Stimulated activated CD4-positive, alpha-beta T cell treated with anti-CD3 and anti-CD28 coated beads, Interleukin-15, amount 100 ng/mL, for 1 hour (primary cell): ENCODE measurements at places on chromosomes 1 and 21.
A peak's percentile ranks its signal among the peaks of the same experiment; 100 is the strongest.

DNA sequence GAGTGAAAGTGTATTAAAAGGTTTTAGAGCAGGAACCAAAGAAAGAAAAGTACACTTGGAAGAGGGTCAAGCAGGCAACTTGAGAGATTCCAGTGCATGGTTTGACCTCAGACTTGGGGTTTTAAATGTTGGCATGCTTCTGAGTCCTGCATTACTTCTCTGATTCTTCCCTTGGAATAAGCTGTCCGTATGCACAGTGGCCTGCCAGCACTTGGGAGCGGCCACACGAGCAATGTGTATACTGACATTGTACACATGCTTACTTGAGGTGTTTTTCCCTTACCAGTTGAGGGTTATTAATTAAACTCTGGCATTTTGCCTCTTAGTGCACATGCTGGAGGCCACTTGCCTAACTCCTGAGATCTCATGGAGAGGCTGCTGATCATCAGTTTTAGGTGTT lies 786.6 kb upstream of the RGS18 start:
- DNase-seq = no peak

DNA sequence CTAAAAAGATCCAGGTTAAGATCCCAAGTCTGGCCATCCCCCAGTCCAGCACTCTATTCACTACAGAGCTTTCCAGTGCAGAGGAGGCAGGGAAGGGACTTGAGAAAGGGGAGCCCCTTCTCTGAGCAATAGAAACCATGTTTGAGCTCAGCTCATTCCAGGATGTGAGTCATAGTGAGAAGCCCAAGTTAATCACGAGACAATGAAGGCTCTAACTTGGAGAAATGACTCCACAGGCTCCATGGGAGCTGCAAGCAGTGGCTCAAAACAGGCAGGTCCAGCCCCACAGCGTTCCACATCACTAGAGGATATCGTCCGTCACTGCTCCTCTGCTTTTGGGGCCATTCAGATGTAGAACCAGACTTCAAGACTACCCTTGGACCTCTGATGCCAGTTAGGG lies 59.1 kb downstream of the CAMK2N1 start:
- DNase-seq = no peak

- DNase-seq = no peak
These were observed 42.3 kb downstream of the CD247 start for GRCh38 chr1:167476061-167476460.

DNA sequence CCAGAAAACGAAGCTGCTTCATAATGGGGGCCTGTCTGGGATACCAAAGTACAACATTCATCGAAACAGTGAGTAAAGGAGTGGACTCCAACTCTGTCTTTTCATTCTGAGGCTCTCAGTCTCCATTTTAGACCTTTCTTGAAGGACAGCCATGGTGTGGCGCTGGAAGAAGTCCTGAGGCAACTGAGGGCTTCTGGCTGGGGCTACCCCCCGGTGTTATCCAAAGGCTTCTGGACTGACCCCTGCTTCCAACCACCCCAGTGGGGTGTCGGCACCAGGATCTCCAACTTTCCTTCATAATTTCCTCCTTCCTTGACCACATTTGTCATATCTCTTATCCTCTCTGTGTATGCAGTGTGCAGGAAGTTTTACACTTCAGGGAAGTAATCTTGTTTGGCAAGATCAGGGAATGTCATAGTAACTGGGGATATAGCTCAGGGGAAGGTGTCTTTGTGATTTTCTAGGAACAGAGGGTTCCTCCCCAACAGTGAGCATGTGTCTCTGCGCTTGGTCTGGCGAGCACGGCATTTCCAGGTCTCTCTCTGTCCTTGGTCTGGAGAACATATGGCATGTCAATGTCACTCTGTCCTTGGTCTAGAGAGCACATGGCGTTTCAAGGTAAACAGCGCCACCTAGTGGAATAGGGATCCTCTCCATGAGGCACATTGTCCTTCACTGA lies 19.4 kb upstream of the BSDC1 start:
- no peak for DNase-seq

GRCh38 chr1:219797009-219797408 lies 131.3 kb downstream of the SLC30A10 start:
- DNase-seq = no peak

- no peak for DNase-seq
These were observed 14.7 kb downstream of the METTL18 start for GRCh38 chr1:169779970-169780369.

GRCh38 chr1:19436716-19437476 lies 48.4 kb downstream of the CAPZB start:
- DNase-seq = no peak

GRCh38 chr1:7110321-7110720 lies 325.1 kb downstream of the CAMTA1 start:
- DNase-seq = no peak

GRCh38 chr1:33836911-33837310 lies 27.0 kb upstream of the HMGB4 start:
- DNase-seq = no peak

GRCh38 chr1:111656086-111657017 lies 36.8 kb downstream of the RAP1A start:
- DNase-seq = no peak

- no peak for DNase-seq
These were observed 4.4 kb downstream of the ACBD3 start for GRCh38 chr1:226181996-226182714.

GRCh38 chr21:36310016-36310415 lies 10.0 kb upstream of the MORC3 start:
- no peak for DNase-seq

GRCh38 chr1:1358433-1359271 lies at the start of gene MXRA8:
MXRA8 (minus strand) TSS chr1:1358555; CDS start chr1:1358504, 51 bp downstream.
- no peak for DNase-seq

GRCh38 chr1:201213926-201214325 lies 23.3 kb downstream of the IGFN1 start:
- no peak for DNase-seq

DNA sequence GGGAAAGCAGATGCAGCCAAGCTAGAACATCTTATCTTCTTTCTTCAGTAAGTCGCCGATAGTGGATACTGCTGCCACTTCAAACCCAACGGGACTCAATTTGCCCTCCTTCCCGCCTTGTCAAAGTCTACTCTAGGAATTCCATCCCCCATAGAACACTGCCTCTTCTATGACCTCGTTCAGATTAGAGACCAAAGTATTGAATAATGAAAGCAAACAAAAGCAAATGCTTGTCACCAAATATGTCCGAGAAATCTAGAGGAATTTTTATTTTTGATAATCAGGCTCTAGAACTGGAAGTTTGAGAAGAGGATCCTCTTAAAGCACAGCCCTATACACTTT lies 853 bp upstream of the RRAGC start:
- DNase-seq = no peak

- no peak for DNase-seq
These were observed 378 bp downstream of the ANKRD65 start for GRCh38 chr1:1420654-1421141.

GRCh38 chr1:112687785-112688496 lies 13.5 kb downstream of the MOV10 start:
- no peak for DNase-seq

- no peak for DNase-seq
These were observed 4.5 kb downstream of the ZBED6 start for GRCh38 chr1:203799971-203800370.

GRCh38 chr1:4975856-4976255 lies 321.4 kb downstream of the AJAP1 start:
- DNase-seq = no peak

- no peak for DNase-seq
These were observed 786 bp downstream of the RPL5 start for GRCh38 chr1:92832537-92833114.

GRCh38 chr1:248821101-248821500 lies 4.6 kb downstream of the SH3BP5L start:
- DNase-seq = no peak

GRCh38 chr21:15293240-15293639 lies 228.4 kb upstream of the NRIP1 start:
- no peak for DNase-seq

DNA sequence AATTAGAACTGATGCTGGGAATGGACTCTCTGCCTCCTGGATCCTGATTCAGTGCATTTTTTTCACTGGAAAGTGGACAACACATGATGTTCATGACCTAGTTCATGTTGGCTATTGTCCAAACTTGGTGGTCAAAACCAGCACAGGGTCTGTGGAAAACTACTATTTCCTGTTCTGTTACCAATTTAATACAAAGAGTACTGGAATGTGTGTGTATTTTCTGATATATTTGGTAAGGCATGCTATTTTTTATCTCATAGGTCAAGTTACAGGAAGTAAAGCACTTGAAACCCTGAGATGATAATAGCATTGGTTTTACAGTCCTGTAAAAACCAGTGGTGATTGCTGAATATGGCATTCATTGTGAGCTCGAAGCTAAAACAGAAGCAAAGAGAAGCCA lies 89.9 kb downstream of the SGIP1 start:
- DNase-seq = no peak

- no peak for DNase-seq
These were observed at the start of gene GBP1 for GRCh38 chr1:89065079-89065868. GBP1 (minus strand) TSS chr1:89065208; CDS start chr1:89063234, 1,974 bp downstream.

GRCh38 chr1:200901796-200902444 lies 7.2 kb downstream of the INAVA start:
- no peak for DNase-seq

DNA sequence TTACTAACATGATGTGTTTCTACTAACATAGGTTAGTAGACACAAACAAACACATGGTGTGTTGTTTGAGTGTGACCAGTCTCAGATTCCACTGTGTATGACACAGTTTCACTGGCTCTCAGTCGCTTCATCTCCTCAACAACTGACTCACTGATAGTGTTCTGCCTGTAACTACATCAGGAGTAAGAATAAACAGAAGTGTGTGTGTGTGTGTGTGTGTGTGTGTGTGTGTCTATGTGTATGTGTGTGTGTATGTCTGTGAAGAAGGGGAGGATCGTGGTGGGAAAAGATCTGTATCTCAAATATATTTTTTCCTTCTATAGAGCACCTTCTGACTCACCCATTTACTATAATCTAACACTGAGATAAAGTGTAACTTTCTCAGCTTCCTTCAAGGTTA lies 391.0 kb downstream of the PTPRC start:
- no peak for DNase-seq

DNA sequence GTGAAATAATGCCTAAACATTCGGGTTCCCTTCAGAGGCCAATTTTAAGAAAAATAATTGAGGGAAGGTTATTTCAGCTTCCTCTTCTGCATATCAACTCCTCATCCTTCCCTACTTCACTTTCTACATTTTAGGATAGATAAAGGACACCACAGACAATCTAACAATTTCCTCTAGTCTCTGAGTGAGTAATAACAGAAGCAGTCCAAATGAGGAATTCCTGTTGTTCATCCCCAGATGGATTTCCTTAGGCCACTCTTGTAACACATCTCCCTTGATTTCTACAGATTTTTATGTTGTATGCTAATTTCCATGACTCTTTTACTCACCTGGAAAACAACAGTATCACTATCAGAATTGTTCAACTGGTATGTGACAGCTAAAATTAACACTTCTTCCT lies 87.7 kb upstream of the LYPLAL1 start:
- no peak for DNase-seq

DNA sequence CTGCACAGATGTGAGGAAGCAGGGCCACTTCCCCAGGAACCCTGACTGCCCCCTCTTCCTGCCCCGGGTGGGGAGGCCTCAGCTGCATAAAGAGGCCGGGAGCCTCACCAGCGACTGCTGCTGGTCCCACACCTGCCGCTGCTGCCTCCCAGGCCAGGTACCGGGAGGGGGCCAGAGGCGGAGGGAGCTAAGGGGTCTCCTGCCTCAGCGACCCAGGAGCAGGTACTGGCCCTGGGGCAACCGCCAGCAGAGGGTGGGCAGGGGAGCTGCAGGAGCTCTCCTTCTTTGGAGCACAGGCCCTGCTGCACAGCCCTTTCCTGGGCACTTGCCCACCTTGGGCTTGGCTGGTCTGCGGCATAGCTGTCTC lies 6.8 kb downstream of the GJC2 start:
- no peak for DNase-seq

GRCh38 chr1:28248273-28249012 lies 10.9 kb upstream of the SESN2 start:
- DNase-seq = peak; percentile 63

GRCh38 chr1:22323141-22323845 lies 128.4 kb upstream of the ZBTB40 start:
- no peak for DNase-seq

DNA sequence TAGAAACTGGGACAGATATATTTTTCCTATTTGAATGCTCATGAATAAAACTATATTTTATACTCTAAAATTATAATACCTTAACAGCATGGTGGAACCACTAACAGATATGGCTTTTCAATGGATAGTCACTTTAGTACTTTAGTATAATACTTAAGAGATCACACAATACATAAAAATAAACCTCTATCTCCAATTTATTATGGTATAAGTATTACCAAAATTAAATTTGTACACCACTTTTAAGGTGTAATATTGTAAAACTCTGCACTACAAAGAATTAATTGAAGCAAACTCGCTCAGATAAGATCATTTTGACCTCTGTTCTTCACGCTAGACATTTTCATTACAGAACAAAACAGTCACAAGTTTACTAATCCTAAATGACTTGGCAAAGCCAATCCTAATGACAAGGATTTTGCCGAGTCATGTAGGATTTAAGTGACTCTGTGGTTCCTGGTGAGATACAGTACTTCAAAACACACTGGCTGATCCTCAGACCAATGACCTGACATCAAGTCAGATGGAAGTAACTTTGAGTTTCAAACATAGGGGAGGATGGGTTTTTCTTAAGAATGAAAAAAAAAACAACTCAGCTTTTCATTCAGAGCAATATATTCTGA lies 200.6 kb downstream of the SMYD3 start:
- no peak for DNase-seq

DNA sequence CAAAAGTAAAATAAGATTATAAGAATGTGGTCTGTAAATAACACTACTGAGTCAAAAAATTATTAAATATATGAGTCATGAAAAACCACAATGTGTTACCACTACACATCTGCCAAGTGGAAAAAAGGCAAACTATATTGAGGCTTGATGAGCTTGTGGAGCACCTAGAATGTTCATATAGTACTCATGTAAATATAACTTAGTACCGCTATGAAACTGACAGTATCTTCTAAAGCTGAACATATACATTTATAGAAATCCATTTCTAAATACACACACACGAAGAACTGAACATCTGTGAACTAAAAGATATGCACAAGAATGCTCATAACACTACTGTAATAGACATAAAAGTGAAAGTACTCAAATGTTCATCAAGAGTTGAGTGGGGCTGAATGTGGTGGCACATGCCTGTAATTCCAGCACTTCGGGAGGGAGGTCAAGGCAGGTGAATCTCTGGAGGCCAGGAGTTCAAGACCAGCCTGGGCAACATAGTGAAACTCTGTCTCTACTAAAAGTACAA lies 18.5 kb upstream of the GBP3 start:
- no peak for DNase-seq
